ENCODE measurements at places on chromosomes 12 and 14.

DNA sequence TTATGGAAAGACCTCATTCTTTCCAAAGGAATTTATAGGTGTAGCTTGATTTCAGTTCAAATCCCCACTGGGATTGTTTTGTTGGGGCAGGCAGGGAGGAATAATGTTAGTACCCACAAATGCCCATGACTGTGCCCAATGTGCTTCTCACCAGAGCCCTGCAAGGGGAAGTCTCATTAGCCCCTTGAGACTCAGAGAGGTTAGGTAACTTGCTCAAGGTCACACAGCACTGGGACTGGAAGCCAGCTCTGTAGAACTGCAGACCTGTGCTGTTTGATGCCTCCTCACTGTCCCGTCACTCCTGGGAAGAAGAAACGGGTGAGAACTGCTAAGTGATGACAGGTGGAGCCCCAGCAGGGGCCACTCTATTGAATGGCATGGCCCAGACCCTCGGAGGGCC, 8.9 kb downstream of the ANKRD9 start:
- DNase-seq = no peak

DNA sequence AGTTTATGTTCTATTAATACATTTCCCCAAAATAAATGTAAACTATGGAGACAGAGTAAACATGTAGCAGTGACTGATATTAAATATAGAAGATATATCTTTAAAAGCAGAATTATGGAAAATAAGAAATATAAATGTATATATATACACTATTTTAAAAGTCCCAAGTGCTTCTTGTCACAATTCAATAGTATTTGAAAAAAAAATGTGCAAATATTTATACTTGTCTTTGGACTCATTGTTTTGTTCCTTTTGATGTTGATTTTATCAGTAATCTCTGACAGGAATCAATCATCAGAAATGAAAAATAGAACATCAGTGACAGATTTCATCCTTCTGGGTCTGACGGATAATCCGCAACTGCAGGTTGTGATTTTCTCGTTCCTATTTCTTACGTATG, at the start of gene OR6C76:
TSS of gene OR6C76 (plus strand) at position 301 of the 400 bp plus-strand sequence. CDS start at position 301, 0 bp downstream.
- no peak for DNase-seq

DNA sequence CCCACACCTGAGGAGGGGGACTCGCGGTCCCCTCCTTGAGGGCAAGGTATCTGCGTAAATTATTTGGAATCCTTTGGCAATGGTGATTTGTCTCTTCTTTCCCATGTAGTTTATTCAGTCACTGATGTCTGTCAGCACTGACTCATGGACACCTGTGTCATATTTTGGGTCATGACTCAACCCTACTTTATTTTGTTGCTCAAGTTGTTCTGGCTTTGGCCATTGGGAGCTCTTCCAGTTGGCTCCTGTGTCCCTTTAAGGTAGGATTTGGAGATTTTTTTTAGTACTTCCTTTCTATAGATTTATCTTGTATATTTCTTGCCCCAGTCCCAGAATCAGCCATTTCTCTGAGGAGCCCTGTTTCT, 47.4 kb upstream of the C14orf180 start:
- no peak for DNase-seq

GRCh38 chr12:94244165-94245133, 96.1 kb downstream of the PLXNC1 start:
- DNase-seq = no peak

GRCh38 chr12:10365696-10366405, 24.0 kb downstream of the KLRK1 start:
- DNase-seq = peak; percentile 63

- no peak for DNase-seq
These were observed 219.6 kb downstream of the PHETA1 start for GRCh38 chr12:111149299-111149698.

DNA sequence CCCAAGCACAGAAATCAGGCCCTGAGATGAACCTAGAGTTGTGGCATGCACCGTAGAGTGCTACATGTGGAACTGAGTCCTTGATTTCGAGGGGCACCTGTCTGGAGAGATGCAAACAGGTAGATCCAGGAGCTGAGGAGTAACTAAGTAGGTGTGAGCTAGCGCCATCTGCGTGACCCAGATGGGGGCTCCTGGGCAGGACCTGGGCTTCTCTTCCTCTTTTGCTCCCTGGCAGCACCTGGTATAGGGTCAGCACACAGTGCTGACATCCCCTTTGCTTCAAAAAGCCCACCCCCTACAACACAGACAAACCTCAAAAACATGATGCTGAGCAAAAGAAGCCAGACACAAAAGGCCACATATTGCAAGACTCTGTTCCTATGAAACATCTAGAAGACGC, 65.8 kb downstream of the PITPNM2 start:
- DNase-seq = no peak

DNA sequence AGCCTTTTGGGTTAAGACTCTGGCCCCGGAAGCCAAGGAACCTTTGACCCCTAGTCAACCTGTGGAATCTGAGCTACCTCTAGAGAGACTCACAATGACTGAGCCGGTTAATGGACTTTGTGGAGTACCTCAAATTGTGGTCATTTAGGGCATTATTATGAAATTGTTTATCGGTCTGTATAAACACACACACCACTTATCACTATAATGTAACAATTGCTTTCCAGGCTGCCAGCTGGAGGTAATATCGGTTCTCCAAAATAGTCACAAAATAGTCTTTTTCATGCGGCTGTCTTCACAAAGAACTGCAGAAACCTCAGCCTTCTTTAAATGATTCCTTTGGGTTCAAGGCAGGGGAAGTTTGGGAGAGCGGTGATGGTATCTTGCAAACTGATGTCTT, 144.2 kb downstream of the DACT1 start:
- DNase-seq = no peak

DNA sequence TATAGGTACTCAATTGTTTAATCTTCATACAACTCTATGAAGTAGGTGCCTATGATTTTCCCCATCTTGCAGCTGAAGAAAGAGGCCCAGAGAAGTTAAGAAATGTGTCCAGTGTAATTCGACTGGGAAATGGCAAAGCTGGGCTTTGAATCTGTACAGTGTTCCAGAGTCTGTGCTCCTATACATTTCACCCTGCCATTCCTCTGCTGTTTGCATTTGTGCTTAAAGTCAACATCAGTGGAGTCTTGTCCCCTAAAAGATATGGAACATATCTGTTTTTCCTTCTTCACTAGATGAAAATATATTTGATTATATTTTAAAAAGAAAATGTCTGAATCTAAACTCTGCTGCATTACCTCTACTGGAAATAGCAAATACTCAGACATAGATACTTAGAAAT, 88.6 kb downstream of the SEC23A start:
- DNase-seq = no peak

DNA sequence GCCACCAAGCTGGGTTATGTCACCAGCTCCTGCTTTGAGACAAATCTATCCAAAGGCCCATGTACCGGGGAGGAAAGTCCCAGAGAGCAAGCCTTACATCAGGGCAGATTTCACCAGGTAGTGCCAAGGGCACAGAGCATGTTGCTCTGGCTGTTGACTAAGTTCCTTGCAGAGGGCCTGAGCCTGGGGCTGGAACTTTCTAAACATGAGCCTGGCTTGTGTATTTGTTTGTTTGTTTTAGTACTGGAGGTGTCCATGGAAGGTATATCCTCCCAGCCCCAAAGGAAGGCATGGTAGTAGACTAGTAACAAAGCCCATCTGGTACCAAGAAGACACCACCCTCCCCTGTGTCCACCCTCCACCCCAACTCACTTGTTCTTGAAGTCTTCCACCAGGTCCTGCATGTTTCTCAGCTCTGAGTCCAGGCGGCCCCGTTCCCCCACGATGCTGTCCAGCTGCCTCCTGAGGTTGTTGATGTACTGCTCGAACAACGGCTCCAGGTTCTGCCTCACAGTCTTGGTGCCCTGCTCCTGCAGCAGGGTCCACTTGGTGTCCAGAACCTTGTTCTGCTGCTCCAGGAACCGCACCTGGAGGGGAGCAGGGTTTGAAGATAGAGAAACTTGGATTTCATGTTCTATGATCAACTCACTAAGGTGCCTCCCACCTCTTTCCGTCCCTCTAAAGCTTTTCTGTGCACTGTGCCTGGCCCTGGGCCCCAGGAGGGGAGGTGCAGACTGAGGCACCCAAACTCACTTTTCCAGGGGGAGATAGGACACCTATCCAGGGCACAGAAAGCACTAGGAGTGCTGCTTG, 1.4 kb downstream of the KRT5 start:
- no peak for DNase-seq

GRCh38 chr12:57611108-57611826, at the start of gene ARHGEF25:
Gene ARHGEF25, plus strand, starts transcription at chr12:57611435. Its CDS starts 460 bp downstream, at chr12:57611895.
- peak; percentile 83 for DNase-seq

- no peak for DNase-seq
These were observed 174.3 kb upstream of the BCL2L14 start for GRCh38 chr12:11896417-11896929.

DNA sequence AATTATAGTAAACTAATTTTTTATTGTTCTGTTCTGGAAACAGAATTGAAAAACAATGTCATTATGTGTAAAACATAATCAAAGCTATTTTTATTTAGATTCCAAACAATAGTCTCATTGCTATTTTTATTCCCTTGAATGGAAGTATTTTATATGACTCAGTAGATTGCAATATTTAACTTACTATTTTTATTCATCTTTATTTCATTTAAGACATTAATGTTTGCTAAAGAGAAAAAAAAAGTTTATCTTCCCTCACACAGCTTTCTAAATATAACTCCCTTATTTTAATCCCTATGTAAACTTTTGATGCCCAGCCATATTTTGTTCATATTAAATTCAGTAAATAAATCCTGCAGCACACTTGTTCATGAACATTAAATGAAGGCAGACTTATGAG, 622.4 kb downstream of the SLC6A15 start:
- no peak for DNase-seq

DNA sequence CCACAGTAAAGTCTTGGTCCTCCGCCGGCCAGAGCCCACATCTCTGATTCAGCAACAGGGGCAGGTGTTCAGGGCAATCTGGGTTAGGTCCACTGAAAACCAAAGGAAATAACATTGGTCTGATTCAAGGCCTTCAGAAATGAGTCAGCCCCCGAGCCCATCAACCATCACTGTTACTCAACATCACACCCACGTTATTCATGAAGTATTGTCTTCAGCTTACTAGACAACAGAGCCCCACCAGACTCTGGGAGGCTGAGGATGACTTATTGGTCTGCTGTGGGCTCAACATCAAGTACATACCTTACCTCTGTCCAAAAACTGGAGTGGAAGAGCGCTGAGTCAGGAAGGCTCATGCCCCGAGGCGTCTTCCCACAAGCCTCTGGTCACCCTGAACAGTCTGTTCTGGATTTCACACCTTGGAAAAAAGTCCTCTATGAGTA, 97.5 kb downstream of the ZFP36L1 start:
- DNase-seq = no peak

- DNase-seq = no peak
These were observed 1211.7 kb downstream of the TMEM121 start for GRCh38 chr14:106738075-106738474.

- DNase-seq = no peak
These were observed 58.0 kb downstream of the CDC42BPB start for GRCh38 chr14:102999227-102999895.

- DNase-seq = no peak
These were observed 61.1 kb downstream of the RAB35 start for GRCh38 chr12:120055231-120056000.

DNA sequence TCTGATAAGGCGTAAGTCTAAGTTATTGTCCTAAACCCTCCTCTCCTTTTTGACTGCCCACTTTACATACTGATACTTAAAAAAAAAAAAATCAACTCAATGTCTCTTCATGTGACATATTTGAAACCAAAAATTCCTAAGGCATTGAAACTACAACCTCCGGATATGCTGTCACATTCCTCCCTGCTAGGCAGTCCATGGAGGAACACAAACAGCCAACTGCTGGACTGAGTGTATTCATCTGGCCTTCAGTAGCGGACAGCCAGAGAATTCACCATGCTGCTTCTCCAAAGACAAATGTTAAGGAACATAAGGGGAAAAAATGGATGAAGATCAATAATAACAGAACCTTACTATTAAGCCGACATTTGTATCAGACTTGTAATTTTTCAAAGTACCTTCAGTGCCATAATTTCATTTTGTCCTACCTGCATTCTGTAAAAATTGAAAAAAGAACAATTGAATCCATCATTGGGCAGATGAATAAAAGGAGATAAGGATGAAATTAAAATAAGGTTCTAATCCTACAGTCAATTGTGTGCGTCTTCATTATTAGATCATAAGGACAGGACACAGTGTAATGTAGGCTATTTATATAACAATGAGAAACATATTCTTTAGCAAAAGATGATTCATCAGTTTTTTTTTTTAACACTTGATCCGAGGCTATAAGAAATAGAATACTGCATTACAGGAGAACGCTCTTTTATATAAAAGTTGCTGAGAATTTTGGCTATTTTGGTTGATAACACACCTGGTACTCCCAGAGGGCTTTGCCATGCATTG, 12.2 kb downstream of the RERG start:
- no peak for DNase-seq

DNA sequence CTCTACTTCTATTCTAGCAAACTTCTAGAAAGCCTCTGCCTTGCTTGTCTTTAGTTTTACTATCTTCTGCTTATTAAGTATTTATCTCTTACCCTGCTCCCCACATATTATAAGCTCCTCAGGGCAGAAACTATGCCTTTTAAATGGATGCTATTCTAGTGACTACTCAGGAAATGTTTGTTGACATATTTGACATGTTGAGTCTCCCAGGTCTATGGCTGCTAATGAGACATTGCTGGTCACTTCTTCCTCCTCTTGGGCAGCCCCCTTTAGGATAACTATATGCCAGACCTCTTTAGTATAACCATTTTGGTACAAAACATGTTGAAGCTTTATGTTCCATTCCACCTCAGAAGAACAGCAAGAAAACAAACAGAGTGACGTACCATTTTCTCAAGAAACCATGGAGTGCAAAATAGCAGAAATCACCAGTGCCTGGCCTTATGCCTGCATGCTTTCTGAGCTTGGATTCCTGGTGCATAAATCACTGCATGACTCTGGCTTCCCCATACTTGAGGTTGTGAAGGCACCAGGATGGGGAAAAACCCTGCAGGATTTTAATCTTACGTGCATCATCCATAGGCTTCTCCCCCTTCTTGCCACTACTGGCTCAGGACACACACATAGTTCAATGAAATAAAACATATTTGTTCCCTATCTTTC, 202.6 kb downstream of the TMX1 start:
- no peak for DNase-seq

DNA sequence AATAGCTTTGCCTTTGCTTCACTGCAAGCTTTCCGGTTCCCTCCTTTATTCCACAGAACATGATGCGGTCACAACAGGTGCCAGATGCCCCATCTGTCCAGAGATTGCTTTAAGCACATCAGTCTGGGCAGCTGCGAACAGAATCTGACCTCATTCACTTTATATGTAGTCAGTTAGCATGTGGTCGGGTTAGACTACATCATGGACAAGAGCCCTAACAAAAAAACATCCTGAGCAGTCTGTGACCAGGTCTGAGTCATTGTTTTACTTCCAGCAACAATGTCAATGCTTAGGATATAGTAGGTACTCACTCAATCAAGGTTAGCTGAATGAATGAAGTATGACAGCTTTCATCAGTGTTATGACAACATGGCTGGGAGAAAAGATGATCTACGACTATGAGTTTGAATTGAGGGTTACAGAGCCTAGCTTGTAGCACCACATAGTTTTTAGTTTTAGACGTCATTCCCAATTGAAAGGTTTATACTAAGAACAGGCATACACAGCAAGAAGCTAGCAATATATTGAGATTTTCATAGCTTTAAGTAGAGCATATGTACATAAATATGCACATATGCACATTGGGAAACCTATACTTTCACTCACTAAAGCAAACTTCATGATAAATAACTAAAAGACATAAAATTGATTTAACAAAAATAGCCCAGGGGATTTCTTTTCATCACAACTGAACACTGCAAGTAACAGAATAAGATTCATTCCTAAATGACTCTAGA, 64.2 kb upstream of the TMCC3 start:
- peak; percentile 74 for DNase-seq
